LoVo (cell line): ENCODE measurements at places on chromosomes 3 and 15.

DNA sequence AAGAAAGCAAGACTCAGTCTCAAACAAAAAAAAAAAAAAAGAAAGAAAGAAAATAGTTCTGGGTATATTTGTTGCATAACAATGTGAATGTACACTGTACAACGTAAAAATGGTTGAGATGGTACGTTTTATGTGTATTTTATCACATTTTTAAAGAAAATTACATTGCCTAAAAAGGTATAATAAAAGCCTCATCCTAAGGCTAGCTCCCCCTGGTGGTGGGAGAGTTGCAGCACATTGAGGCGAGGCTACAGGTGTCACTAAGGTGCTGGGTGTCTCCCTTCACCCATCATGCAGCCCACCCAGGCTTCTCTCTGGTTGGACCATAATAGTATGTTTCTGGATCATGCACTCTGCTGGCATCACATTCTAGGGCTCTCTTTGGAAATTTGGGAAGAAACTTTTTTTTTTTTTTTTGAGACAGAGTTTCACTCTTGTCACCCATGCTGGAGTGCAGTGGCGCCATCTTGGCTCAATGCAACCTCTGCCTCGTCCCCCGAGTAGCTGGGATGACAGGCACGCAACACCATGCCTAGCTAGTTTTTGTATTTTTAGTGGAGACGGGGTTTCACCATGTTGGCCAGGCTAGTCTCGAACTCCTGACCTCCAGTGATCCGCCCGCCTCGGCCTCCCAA lies 12.4 kb upstream of the RAB11A start:
- peak; percentile 70 for DNase-seq

DNA sequence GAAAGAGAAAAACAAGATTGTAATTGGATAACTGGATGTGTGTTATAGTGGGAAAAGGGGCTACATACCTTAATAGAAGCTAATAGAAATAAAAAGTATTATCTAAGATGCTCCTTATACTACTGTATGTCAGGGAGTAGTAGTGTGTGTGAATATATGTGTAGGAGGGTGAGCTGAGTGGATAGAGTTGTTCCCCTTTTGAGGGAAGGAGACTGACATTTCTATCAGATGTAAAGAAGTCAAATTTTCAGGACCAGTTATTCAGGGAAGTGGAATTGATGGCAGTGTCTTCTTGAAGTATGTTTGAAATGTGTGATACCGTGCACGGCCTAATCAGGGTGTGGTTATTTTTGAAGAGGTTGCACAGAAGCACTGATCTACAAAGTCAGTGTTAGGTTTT lies 49.1 kb downstream of the PCOLCE2 start:
- DNase-seq = no peak

- DNase-seq = no peak
Observed at GRCh38 chr15:40059821-40060220, 20.8 kb upstream of the SRP14 start.

DNA sequence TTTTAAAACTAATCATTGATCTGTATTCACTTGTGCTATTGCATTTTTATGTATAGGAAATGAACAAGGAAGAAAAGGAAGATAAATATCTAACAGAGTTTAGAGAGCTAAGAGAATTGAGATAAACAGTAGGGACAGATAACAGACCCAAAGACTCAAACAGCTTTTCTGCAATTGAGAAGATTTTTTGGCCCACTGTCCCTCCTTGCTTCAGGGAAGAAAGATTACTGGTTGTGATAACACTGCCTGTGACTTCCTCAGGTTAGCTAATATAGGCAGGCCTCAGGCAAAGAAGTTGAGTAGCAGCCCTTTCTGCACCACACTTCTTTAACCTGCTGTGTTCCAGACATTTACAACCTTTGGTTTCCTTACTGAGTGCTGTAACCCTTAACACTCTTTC lies 2.7 kb upstream of the COX17 start:
- no peak for DNase-seq

DNA sequence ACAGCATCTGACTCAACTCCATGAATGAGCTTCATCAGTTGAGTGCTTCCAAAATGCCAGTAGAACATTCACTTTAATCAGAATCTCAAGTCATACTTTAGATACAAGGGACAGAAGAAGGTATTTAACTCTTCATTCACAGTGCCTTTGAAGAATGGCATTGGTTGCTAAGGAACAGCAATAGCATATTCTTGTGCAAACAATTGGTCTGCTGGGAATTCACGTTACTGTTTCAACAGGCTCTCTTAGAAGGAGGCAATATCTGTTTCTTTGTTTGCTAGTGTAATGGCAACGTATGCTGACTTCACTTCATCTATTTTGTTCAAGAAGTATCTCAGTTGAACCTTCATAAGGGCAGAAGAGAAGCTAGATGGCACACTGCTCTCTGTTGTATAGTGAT lies 113.9 kb downstream of the TMEM108 start:
- DNase-seq = no peak

- DNase-seq = no peak
Observed at GRCh38 chr3:177211503-177212277, 14.4 kb upstream of the TBL1XR1 start.

GRCh38 chr15:63052077-63052841 lies 9.7 kb downstream of the TPM1 start:
- no peak for DNase-seq

DNA sequence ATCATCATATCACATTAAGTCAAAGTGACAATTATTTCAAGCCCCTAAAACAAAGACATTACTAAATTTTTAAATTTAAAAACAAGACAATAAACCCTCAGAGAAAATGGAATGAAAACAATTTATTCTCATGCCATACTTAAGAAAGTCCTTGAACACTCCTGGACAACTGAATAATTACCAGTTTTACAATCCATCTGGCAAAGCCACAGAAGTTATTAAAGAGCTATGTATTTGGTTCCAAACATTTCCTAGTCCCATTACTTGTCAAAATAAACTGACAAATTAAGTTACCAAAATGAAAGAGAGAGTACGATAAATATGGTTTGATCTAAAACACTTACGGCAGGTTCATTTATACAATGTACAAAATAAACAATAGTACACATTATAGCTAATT lies 63.2 kb downstream of the LRRFIP2 start:
- no peak for DNase-seq

GRCh38 chr3:114449271-114450007 lies 155.6 kb downstream of the TIGIT start:
- no peak for DNase-seq

DNA sequence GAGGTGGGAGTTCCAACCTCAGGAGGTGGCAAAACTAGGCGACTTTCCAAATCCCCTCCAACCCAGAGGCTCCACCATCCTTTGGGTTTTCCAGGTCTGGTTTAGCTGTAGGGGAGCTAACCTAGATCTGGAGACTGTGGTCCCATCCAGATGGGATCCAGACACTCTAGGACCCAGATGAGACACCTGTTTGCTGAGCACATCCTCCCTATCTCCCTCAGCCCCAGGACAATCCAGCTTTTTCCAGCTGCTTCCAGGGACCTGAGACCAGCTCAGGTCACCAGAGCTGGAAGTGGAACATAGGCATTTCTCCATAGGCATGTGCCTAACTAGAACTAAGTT lies 18.2 kb downstream of the CRTAP start:
- DNase-seq = no peak

DNA sequence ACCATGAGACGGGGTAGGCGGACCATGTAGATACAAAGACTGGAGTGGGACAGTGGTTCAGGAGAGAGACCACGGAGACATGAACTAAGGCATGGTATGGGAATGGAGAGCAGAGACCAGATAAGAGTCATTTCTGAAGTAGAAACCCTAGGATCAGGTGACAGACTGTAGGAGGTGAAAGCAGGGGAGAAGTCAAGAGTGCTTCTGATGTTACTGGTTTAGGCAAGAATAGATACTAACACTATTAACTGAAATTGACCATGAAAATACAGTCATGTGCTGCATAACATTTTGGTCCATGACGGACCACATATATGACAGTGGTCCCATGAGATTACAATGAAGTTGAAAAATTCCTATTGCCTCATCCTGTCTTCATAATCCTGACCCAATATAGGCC lies 41.7 kb downstream of the RASGRP1 start:
- no peak for DNase-seq

DNA sequence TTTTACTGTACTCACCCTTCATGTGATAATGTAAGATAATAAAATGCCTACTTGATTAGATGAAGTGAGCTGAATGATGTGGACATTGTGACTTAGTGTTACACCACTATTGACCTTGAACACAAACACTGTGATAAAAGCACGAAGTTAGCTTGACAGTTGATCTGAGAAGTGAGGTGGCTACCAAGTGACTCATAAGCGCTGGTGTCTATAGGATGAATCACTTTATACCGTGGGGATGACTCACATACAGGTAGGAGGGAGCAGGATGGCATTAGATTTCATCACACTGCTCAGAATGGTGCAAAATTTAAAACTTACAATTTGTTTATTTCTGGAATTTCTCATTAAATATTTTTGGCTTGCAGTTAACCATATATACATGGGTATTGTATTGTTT lies 174.7 kb upstream of the CNTN3 start:
- peak; percentile 61 for DNase-seq
